ENCODE measurements at places on chromosomes 11 and 22.

DNA sequence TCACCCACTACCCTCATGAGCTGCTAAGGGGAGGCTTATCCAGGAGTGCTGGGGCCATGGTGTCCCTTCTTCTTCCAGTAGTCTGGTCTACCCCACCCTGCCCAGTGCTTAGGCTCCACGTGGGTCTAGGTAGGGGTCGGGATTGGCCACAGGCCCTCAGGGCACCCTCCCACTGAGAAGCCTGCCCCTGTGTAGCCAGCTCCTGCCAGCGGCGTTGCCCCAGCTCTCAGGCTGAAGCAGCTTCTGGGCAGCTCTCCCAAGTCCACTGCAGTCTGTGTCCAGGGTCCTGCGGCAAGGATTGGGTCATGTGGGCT is 24.0 kb upstream of the RIC3 start:
- no peak for DNase-seq

- no peak for DNase-seq
Measured at GRCh38 chr11:1128311-1129142, 29.2 kb upstream of the MUC5AC start.

- no peak for DNase-seq
Measured at GRCh38 chr11:129322941-129323340, 52.7 kb upstream of the BARX2 start.

GRCh38 chr11:31355131-31355530 is 14.4 kb downstream of the DCDC1 start:
- no peak for DNase-seq

- DNase-seq = no peak
Measured at GRCh38 chr11:14422052-14422813, 63.2 kb upstream of the RRAS2 start.

GRCh38 chr11:17921659-17922415 is 91.0 kb downstream of the SERGEF start:
- no peak for DNase-seq

DNA sequence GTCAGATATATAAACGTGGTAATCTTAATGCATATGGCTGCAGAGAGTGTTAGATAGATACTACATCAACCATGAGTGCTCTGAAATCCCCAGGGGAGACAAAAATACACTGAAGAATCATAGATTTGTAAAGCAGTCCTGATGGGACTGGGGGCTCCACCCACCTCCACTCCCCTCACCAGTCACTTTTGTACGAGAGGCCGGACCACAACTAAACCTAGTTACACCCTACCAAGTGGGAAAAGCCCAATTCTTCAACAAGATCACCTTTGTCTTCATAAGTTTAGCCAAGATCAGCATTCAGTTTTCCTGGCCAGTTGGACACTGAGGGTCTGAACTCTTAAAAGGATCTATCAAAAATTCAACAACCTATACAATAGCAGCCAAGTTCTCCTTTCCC is 1.5 kb downstream of the SF1 start:
- DNase-seq = no peak

DNA sequence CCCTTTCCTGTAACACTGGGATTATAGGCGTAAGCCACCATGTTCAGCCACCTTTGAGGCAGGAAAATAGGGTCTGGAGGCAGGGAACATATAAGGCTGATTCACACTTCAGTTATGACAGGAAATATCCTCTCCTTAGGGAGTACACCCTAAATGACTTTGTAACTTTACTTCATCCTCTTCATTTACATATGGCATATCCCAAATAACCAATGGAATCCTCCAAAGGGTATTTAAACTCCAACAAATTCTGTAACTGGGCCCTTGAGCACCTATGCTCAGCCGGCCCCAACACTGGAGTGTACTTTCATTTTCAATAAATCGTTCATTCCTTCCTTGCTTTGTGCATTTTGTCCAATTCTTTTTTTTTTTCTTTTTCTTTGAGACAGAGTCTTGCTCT is 1.6 kb upstream of the KAT5 start:
- DNase-seq = no peak

DNA sequence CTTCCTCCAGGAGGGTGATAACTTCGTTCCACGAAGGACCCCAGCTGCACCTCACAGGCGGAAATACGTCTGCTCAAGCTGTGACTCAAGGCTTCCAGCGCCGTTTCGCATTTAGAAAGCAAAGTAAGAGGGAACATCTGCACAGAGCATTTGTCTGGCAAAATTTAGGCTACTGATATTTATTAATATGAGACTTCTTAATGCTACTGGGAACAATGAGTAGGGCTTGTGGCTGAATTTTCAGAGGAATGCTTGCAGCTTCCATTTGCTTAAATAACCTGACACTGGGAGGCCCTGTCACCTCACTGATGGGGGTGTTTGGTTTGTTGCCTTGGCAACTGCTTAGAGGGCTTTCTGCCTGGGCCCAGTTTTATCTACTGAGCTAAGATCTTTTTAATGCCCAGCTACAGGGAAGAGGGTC is 14.7 kb upstream of the ST14 start:
- no peak for DNase-seq

- no peak for DNase-seq
Measured at GRCh38 chr11:79179087-79179486, 261.7 kb downstream of the TENM4 start.

DNA sequence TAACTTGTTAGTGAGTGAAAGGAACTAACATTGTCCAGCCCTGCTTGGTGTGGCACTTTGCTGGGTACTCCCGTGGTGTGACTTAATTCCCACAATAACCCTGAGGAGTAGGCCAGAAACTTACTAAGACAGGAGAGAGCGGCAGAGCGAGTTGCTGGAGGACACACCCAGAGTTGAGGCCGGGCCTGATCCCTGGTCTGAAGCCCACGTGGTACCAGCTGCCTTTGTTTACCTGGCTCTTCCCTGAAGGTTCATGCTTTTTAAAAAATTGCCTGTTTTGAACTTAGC is 594 bp downstream of the MPST start:
- no peak for DNase-seq

DNA sequence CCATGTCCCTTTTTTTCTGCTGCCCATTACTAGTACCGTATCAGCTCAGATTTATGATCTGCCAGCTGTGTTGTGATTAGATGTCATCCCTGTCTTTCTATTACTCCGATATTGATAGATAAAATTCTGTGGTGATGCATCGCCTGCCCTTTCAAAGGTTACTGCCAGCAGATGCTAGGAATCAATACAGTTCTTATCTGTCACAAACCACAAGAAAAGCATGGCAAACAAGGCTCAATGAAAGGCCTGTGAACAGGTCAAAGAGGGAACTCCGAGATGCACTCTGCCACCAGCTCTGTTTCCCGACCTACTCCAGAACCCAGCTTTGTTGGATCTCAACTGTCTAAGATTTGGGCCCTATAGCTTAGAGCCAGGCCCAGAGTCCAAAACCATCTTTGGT is 246.0 kb downstream of the CADM1 start:
- no peak for DNase-seq

- no peak for DNase-seq
Measured at GRCh38 chr11:90704510-90704909, 481.7 kb upstream of the CHORDC1 start.

DNA sequence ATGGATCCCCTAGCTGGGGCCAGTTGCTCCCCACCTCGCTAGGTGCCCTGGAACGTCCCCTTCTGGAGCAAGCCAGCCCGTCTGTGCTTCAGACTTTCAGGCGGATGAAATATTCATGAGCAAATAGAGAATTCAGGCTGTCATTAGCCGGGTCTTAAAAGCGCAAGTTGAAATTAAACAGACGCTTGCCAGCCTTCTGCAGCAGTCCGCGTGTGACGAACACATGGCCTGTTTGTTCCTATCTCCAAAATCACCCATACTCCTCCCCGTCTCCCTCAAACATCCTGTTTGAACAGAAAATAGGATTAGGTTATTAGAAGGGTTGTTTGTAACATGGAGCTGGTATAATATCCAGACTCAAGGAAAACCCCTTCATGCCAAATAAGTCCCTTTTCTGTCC is 38.7 kb downstream of the MYO18B start:
- DNase-seq = no peak

DNA sequence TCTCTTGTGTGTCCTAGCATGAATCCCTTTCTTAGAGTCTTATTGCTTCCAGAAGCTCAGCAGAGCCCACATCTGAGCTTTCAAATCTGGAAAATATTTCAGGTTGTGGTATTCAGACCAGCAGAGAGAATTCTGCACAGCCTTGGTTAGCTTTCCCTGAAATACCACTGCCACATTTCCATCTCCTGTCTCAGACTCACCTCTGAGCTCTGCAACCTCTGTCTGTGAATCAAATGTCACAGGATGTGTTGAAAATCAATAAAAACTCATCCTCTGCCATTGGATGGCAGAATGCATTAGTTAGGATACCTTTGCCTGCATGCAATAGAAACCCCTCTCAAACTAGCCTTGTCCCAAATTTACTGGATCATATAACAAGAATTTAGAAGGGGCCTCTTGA is 47.7 kb downstream of the ENDOD1 start:
- no peak for DNase-seq

DNA sequence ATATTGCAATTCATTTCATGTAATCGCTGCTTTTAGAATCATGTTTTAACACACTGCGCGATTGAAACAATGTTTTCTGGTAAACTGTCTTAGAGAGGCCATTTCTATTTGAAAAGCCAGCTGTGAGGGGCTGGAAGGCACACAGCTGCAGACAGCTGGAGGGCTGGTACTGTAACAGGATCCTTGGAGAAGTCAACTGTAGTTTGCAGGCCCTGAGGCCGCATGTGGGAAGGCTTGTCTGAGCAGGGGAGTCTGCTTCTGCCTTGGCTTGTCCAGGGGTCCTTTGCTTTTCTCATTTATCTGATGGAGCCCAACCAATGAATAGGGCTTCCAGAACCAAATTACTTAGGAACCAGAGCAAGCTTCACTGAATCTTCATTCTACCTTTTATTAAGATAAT is 313.5 kb downstream of the BLID start:
- no peak for DNase-seq

- no peak for DNase-seq
Measured at GRCh38 chr11:70578831-70579230, 180.5 kb downstream of the CTTN start.

- DNase-seq = no peak
Measured at GRCh38 chr11:16876053-16876752, 137.8 kb downstream of the C11orf58 start.

DNA sequence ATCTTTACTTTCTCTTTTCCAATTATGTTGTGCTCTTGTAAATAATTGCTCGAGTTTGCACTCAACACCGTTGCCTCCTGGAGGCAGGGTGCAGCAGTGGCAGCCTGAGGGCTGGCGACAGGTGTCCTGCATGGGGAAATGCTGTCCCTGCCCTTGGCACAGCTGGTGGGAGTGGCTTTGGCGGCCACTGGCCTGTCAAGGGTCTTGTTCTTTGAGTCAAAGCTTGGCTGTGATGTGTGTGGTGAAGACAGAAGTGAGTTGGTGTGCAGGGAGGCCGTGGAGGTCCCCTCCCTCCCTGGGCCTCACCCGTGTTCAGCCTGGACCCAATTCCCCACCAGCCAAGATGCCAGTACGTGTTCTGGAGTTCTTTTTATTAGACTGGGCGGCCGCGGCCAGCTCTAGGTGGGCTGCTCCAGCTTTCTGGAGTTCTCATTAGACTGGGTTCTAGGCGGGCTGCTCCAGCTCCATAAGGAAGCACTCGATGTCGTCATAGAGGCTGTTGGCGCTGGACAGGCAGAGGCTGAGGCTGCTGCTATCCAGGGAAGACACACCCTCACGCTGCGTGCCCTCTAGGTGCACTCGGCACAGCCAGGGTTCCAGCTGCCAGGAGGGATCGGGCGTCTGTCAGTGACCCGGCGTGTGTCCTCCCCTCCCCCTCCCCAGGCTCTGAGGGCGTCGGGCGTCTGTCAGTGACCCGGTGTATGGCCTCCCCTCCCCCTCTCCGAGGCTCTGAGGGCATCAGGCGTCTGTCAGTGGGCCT is 3.4 kb downstream of the IRF7 start:
- DNase-seq = no peak

DNA sequence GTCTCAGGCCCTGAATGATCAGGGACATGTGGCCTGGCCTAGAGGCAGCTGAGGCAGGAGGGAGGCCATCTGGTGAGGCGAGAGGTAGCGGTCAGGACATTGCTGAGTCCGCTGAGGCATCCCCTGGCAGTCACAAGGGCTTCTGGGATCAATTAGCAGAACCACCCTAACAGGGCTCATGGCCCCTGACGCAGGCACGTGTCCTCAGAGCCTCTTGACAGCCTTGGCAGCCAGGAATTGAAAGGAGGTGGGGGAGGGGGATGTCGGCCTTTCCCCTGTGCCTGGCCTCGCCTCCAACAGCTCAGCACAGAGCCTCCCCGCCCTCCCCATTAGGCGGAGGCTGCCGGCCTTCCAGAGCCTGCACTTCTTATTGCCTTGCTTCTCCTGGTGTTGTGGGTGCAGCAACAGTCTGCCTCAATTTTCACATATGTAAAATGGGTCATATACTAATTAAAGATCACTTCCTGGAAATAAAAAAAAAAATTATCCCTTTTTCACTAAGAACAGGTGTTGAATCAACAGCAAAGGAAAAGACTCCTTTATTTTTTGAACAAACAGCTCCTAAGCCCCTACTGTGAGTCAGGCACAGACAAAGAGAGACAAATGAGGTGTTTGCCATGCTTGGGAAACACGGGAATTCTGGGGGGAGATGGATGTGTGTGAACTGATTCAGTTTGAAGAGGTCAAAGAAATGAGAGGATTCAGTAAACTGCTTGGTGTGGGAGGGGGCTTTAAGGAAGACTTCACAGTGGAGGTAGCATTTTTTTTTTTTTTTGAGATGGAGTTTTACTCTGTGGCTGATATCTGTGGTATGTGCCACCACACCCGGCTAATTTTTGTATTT is 55.3 kb downstream of the NFAM1 start:
- no peak for DNase-seq

DNA sequence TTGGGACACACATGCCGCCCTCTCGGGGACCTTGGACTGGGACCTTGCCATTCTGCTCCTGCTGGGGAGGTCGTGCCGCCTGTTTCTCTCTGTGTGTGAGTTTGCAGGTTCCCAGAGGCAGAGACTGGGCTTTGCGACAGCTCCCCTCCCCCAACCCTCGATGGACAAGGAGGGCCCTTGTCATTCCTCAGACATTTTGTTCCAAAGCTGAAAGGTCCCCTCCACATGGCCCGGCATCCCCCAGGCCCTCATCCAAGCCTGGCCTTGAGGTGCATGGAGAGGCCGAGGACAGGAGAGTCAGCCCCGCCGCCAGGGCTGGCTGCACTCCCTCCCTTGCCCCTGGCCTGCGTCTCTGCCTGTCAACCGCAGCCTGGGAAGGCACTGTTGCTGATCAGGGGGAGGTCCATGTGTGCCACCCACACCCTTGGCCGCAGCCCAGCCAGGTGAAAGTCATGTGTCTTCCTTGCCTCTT is 25.6 kb downstream of the FADS2 start:
- no peak for DNase-seq

DNA sequence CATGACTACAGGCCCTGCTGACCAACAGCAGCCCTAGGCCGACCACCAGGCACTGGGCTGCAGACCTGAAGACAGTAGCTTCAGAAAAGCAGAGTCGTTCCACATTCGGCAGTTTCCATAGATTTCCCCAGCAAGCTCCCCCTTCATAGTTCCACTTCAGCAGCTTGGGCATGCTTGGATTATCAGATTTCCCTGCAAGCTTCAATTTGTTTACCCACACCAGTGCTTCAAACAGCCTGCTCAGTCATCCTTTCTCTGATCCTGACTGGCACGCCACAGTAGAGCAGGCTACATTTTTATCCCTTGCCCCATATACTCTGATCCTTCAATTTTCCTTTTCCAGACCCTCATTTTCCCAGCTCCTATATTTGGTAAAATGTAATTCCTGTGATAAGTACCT is 51.1 kb upstream of the CFAP300 start:
- no peak for DNase-seq

Measured in stimulated activated CD4-positive, alpha-beta T cell treated with anti-CD3 and anti-CD28 coated beads, Interleukin-1b, Interleukin-23, amount 100 ng/mL, for 24 hours (primary cell).